CD14-positive monocyte (primary cell): ENCODE measurements at places on chromosomes 2 and 18. TPM values are rescaled to one million over a fixed set of nuclear protein-coding genes. Genes with fewer than 3 reads are reported as not detected.

DNA sequence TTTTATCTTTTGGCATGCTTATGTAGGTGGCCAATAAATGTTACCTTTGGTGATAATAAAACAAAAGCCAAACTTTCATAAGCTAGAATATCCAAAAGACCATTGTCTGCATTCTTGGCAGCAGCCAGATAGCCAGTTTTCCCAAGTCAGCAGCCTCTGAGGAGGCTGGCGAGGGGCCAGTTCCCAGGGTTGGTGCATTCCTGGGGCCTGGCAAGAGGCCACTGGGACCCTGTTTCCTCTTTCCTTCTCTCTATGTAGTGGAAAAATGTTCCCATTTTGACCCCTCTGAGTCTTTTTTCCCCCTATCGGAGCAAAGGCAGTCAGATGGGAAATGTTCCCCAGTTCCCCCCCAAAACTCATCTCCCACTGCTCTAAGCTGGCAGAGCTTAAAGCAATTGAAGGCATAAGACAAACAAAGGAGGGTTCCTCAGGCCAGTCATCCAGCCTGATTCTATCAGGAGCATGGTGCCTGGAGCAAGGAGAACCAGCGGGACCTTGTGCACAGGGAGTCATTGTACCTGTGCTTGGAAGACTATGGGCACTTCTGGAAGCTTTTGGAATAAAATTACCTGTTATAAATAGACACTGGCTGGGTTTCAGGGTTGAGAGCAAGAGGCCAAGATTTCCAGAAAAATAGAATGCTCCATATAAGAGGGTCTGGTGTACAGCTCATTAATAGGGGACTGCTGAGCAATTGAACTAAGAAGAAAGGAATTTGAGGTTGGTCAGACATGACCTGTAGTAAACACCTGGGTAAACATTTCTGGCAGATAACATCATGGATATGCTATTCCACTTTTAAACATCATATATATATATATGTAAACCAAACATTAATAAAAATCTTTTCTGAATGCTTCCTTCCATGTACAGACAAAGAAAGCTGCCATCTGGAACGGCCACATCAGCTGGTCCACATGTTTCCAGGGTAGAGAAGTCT lies 63.4 kb downstream of the NCKAP5 start:
- no peaks in the 10 kb centered on the region for H3K4me1 ChIP-seq
- H3K4me3 ChIP-seq, result no peak overlapping the region
- no peak overlapping the region for H3K27ac ChIP-seq
- no peaks in the 10 kb centered on the region for H3K36me3 ChIP-seq
- no peaks in the 10 kb centered on the region for H3K27me3 ChIP-seq

DNA sequence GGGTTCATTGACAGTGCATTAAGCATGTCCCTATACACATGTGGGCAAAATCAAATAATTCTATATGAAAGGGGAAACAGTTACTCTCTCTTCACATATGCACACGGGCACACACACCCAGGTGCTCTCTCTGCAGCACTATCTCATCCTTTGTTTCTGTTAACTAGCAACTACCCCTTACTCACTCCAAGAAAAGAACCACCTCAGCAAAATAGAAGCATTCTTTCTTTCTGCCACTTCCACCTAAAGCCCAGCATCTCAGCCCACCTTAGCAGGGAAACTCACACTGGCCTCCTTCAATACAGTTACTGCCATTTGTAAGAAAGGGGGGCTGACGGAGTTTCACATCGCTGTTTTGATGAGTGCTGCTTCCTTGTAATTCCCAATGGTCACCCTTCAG lies 216.3 kb upstream of the ID2 start:
- no peak overlapping the region for H3K4me3 ChIP-seq
- no peaks in the 10 kb centered on the region for H3K27me3 ChIP-seq
- no peak for DNase-seq

GRCh38 chr2:3203497-3204019 lies 174.1 kb downstream of the EIPR1 start:
- no peaks in the 10 kb centered on the region for H3K36me3 ChIP-seq
- H3K27ac ChIP-seq, result no peak overlapping the region
- H3K4me1 ChIP-seq, result no peaks in the 10 kb centered on the region
- no peak overlapping the region for H3K4me3 ChIP-seq
- DNase-seq, result no peak

DNA sequence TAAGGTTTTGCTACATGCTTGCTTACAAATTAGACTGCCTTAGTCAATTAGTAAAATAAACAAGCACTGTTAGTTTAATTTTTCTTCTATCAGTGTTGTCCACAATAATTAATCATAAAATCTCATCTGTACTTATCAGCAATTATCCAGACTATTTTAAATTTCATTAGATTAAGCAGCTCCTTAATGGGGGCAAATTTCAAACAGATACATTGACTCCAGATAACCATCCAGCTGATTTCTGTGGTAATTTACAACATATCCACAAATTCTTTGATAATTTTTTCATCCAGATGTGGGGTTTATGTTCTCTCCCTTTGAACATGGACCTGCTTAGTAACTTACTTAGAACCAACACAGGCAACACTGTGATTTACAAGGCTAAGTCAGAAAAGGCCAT lies 170.4 kb upstream of the CWC22 start:
- H3K4me3 ChIP-seq, result no peak overlapping the region
- no peaks in the 10 kb centered on the region for H3K4me1 ChIP-seq
- H3K36me3 ChIP-seq, result no peaks in the 10 kb centered on the region
- H3K27me3 ChIP-seq, result no peaks in the 10 kb centered on the region
- DNase-seq, result no peak

DNA sequence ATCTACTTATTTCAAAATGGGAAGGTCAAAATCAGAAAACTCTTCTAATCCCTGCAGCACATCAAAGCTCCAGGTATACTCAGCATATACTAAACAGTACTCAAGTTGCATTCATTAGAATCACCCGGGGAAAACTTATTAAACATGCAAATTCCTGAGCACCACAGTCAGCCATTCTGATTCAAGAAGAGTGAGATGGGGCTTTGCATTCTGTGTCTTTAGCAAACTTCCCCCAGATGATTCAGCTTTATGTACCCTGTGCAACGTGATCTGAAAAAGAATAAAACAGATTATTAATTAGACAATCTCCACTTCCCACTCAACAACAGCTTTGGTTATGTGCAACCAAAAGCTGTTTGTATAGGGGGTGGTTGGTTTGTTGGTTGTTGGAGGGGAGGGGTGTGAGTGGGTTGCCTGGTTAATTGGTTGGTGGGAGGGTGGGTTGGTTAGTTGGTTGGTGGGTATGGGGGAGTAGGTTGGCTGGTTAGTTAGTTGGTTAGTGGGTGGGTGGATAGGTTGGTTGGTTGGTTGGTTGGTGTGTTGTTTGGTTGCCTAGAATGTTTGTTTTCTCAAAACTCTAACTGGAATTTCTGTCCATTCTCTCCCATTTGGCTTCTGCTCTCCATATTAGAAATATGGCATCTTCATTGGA lies 112.5 kb upstream of the AGAP1 start:
- no peaks in the 10 kb centered on the region for H3K27me3 ChIP-seq
- no peaks in the 10 kb centered on the region for H3K36me3 ChIP-seq
- no peak overlapping the region for H3K27ac ChIP-seq
- no peak for DNase-seq

- no peaks in the 10 kb centered on the region for H3K36me3 ChIP-seq
- peak; percentile 7 for DNase-seq
- no peak overlapping the region for H3K4me3 ChIP-seq
- H3K27me3 ChIP-seq, result no peaks in the 10 kb centered on the region
- H3K4me1 ChIP-seq, result peaks cover 10% of the 10 kb centered on the region
These were observed 123.7 kb downstream of the HNMT start for GRCh38 chr2:138087751-138088593.

- DNase-seq, result no peak
- H3K27me3 ChIP-seq, result no peaks in the 10 kb centered on the region
- H3K36me3 ChIP-seq, result no peaks in the 10 kb centered on the region
- H3K4me1 ChIP-seq, result peaks cover 20% of the 10 kb centered on the region
- no peak overlapping the region for H3K27ac ChIP-seq
These were observed 11.8 kb downstream of the LPIN1 start for GRCh38 chr2:11758187-11758586.

DNA sequence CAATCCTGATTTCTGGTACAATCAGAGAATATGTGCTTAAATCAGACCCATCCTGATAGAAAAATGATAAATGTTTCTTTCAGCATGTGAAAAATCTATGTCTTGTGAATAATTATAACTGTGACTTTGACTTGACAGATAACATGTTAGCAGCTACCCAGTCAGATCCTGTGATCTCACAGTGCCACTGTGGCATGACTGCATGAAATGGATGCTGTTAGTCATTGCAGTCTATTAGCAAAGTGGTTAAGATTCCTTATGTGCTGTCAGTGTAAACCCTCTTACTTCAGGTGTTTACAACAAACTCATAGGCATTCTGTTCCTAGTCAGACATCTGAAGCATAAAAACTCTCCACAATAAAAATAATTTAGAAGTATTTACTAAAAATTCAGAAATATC lies 244.6 kb upstream of the RND3 start:
- H3K27ac ChIP-seq, result no peak overlapping the region
- no peak for DNase-seq
- H3K27me3 ChIP-seq, result no peaks in the 10 kb centered on the region
- no peak overlapping the region for H3K4me3 ChIP-seq

DNA sequence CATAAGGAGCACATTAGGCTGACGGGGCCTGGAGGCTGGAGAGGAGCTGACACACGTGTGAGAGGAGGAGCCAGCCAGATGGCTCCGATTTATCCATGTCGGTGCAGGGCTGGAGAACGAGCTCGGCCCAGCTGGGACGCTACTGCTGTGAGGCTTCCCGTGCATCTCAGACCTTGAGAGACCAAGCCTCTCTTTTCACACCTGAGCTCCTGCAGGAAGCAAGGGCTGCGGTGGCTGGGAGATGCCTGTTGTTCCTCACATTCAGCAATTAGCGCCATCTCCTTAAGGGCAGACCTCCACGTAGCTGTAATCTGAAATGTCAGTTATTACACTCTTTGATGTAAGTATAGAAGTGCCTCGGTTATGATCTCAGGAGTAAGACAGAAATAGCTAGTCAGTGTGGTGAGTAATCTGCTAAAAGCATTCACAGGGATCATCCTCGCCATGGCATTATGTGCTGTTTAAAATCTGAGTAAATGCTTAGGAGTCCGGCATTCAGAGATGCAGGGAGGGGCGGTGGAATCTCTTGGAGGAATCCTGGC lies 107.9 kb downstream of the PRKCE start:
- H3K27me3 ChIP-seq, result no peaks in the 10 kb centered on the region
- H3K36me3 ChIP-seq, result no peaks in the 10 kb centered on the region
- no peak overlapping the region for H3K4me3 ChIP-seq
- no peak for DNase-seq
- H3K27ac ChIP-seq, result no peak overlapping the region

The VIT gene
- not detected for polyA plus RNA-seq

The CYS1 gene
- polyA plus RNA-seq, result not detected

The SIX3 gene
- polyA plus RNA-seq, result not detected in 2 replicates

The C18orf54 gene
- polyA plus RNA-seq, result 0.17 and 0.29 TPM in 2 replicates

The CNGA3 gene
- not detected for polyA plus RNA-seq

The IL36A gene
- not detected for polyA plus RNA-seq
